ENCODE measurements at places on chromosomes 12 and 14.

- no peak for DNase-seq
Observed at GRCh38 chr14:95360828-95361227, 41.1 kb upstream of the CLMN start.

DNA sequence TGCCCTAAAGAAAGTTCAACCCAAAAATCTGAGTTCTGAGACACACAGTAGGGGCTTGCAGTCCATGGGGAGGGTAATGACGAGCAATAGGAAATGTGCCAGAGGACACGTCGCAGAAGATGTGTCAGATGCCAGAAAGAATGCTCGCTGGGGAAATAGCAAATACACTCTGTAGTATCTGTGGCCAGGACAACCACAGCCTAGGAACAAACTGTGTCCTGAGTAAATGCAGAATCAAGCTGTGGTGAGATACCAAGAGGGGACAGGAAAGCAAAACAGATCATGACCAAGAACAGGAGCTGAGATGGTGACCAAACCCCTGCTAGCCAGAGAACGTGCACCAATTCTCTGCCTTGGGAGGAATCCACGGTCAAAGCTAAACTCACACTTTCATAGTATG lies 9.1 kb downstream of the CRACR2A start:
- no peak for DNase-seq

DNA sequence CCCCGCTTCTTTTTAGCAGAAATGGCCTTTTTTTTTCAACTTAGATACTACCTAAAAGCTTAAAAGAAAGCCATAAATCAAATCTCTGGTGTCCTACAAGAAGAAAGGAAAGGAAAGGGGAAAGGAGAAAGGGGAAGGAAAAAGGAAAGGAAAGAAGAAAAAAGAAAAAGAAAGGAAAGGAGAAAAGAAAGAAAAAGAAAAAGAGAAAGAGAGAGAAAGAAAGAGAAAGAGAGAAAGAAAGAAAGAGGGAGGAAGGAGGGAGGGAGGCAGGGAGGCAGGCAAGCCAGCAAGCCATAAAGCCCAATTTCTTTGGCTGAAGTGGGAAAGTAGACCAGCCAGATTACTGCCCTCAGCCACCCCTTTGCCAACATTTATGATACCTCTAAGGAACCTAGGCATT lies 32.5 kb upstream of the SLC6A13 start:
- no peak for DNase-seq

DNA sequence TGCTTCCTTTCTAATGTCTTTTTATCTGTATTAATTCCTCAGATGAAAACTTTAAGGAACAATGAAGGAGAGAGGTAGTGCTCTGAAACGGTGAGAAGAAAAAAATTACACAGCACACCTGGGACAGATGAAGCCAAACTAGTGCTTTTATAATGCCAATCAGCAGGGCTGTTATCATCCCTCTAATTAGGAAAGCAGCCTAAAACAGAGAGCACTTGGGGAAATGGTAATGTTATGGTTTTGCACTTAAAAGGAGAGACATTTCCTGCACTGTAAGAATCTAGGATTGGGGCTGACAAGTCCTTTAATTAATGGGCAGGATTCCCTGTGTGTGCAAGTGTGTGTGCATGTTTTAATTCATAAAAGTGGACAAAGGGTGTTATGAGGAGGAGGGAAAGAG lies 4.8 kb upstream of the LMO3 start:
- no peak for DNase-seq

DNA sequence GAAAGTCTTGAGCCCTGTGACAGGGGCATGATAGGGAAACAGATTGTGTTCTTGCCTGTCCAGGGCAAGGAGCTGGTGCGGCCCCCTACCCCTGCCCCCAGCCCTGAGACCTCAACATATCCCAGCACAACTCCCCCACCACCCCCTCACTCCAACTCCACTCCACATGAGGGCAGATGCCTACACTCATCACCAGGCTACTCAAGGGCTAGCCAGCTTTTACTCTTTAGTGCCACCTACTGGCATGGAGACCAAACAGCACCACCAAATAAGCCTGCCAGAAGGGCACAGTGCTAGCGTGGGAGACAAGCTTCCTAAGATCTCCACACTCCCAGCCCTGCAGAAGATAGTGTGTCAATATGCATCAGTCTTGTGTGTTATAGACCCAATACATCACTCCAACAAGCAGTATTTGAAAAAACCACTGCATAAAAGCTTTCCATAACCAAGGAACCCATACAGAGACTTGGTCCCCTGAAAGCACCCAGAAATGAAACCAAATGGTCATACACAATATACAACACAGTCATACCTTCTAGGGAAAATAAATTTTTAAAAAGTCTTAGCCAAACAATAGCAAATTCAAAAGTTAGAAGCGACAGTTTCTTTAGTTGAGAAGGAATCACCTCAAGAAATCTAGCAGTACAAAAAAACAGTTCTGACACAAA lies 154.4 kb downstream of the KCNK10 start:
- DNase-seq: peak; percentile 55

DNA sequence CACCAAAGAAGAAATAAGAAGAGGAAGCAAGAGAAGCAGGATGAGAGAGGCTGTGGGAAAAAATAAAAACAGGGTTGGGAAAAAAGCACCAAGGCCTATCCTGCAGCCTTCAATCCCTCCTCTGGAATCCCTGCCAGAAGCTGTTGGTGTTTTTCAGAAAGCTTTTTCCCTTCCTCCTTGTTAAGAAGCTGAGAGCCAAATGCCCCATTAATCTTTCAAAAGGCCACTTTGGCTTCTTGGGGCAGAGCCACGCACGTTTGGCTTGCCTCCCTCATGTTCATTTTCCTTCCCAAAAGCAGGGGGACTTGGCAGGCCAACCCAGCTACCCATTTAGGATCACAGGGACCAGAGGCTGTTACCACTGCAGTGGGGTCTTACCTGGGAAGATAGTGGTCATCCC lies 365.3 kb downstream of the NUAK1 start:
- DNase-seq: no peak

DNA sequence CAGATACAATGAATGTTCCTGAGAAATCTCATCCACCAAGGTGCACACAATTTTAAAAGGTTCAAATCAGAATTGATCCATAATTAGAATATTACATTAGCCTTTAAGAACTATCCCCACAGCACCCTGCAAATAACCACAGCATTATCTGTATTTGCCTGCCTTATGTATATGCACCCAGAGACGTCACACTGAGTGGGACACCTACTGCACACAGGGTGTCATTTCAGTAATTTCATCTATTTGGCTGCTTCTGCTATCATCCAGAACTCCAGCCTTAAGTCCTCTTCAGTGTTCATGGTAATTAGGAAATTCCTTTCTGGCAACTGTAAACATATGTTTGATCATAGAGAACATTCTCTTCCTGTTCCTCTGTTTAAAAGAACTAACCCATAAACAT lies 298.4 kb downstream of the SYT1 start:
- no peak for DNase-seq

- DNase-seq: no peak
Observed at GRCh38 chr12:9856894-9857293, 12.3 kb downstream of the CLEC2B start.

GRCh38 chr12:11805043-11805442 lies 155.6 kb downstream of the ETV6 start:
- no peak for DNase-seq

- DNase-seq: no peak
Observed at GRCh38 chr14:63478437-63478852, 64.7 kb downstream of the PPP2R5E start.

DNA sequence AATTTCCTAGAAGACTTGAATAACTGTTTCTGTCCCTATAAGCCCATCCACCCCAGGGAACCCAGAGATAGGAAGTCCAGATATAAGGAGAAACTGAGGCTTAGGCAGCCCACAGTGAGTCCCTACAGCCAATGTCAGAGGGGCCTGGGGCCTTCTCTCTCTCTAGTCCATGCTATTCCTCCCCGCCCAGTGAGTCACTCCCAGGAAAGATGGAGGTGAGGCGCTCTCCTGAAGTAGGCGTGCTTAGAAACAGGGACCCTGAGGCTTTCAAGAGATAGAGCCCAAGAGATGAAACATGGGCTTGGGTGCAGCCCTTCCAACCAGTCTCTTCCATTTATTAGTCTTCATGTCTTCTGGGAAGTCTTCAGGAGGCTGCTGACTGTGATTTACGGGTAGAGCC lies 2.3 kb upstream of the SMUG1 start:
- DNase-seq: no peak

DNA sequence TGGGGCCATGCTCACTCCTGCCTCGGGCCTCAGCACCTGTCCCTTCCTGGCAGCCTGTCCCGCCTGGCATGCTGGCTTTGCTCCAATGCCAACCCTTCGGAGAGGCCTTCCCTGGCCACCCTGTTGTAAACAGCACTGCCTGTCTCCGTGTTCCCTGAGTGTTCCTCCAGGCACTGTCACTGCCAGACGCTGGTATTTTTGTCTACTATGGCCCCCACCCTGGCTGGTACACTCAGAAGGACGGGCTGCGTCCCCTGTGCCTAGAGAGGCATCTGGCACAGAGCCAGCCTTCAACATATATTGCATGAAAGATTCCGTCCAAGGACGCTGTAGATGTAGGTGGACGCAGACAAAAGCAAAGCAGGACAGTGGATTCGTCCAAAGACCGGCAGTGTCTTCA lies 2.7 kb upstream of the ASPG start:
- DNase-seq: no peak

DNA sequence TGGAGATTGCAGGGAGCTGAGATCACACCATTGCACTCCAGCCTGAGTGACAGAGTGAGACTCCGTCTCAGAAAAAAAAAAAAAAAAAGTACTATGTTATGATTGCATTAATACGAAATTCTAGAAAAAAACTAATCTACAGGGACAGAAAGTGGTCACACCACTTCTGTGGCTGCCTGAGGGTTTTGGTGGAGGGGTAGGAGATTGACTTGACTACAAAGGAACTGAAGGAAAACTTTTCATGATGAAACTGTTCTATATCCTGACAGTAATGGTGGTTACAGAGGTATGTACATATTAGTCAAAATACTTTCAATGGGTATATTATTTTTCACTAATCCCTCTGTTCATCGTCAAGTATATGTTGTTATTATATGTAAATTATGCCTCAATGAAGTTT lies 42.1 kb downstream of the FOXN3 start:
- DNase-seq: no peak

- DNase-seq: no peak
Observed at GRCh38 chr14:34256223-34256622, 205.8 kb downstream of the SPTSSA start.

DNA sequence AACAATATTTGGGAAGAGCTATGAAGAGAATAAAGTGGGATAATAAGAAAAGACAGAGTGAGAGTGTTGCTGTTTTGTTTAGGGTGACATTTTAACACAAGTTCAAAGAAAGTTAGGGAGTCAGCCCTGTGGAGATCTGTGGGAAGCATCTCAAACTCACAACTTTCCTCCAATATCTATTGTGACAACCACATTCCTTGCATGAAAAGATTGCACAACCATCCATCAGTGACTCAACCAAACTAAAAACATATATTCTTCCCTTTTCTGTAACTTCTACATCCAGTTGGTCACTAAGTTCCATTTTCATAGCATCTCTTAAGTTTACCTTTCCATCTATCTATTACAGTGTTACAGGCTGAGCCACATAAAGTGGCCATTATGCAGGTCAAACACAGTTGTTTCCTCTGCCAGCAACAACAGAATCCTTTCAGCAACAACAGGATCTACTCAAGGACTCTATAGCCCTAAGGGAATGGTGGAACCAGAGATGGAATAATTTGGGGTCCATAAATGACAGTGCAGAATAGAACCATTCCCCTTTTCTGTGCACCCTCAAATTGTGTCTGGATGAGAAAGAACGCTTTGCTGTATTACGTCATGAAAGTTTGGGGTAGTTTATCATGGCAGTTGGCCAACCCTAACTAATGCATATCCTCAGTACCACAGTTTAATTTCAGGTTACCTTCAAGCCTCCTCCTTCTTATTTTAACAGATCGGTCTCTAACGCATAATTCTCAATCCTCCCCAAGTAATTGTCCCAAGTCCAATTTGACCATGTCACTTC lies 118.8 kb downstream of the ST8SIA1 start:
- no peak for DNase-seq

DNA sequence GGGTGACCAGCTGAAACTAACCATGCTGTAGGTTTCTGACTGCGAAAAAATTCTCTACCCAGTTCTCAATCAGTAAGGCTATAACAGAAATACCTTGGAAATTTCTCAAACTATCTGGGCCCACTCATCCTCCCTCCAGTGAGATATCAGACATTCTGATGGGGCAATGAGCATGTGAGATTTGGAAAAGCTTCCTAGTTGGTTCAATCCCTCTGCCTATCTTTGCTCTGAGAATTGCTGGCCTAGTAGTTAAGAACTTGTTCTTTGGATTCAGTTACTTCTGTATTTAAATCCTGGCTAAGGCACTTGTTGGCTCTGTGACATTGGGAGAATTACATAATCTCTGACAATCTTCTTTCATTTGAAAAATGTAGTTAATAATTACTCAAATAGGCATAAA lies 119.4 kb downstream of the SLC15A5 start:
- DNase-seq: no peak
